ENCODE measurements at places on chromosomes 5 and 9. TPM values are rescaled to one million over a fixed set of nuclear protein-coding genes. Genes with fewer than 3 reads are reported as not detected.

Gene SPINK6
- total RNA-seq = not detected

Gene HRCT1
- 1.7 TPM for total RNA-seq

Gene TAF11L8
- total RNA-seq = not detected

DNA sequence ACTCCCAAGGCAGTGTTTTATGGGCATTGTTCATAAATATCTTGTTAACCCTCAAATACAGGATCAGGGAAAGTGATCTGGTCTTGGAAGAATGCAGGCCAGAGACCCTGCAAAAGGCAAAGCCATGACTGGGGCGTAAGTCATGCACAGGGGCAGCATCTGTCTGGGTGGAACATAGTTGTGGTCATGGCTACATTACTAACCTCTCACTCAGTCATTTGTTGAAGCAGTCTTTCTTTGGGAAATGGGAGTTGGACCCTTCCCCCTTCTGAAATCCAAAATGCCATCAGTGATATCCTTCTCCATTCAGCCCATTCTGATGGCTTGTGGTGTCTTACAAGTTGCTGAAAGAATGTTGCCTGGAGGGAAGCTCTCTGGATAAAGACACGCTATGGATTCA is 68.1 kb downstream of the GDNF start:
- peak overlapping the region; percentile 38 for H3K4me3 ChIP-seq
- H3K4me1 ChIP-seq = peaks cover 31% of the 10 kb centered on the region
- no peaks in the 10 kb centered on the region for H3K27me3 ChIP-seq
- DNase-seq = peak; percentile 94
- no peaks in the 10 kb centered on the region for H3K36me3 ChIP-seq

GRCh38 chr9:71271602-71272001 is 150.2 kb upstream of the TRPM3 start:
- no peaks in the 10 kb centered on the region for H3K27me3 ChIP-seq
- no peaks in the 10 kb centered on the region for H3K4me1 ChIP-seq
- no peaks in the 10 kb centered on the region for H3K36me3 ChIP-seq
- no peak overlapping the region for H3K4me3 ChIP-seq
- DNase-seq = no peak

DNA sequence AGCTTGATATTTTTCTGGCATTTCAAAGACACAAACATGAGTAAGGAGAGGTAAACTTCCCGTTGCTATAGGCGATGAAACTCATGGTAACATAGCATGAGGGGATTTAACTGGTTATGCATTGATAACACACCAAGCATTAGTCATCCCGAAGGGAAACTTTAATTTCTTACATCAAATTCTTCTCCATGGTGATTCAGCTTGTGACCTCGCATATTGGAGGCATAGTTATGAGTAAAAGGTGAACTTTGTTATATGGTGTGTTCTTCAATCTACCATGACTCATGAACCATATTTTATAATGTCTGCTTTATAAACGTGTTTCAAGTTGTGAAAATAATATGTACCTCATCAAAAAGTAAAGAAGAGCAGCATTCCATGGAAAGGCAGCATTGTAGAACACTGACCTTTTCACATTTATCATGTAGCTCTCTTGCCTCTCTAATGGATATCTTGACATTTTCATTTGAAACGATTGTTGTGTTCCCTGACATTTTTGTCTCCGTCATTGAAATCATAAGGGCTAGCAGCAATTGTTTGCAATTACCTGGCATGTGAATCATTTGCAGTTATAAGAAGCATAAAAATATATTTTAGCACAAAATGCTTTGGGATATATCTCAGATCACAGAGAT is 491.8 kb downstream of the ANXA1 start:
- H3K27ac ChIP-seq = 0 out of 2 replicates have a peak overlapping the region, but pooled peaks have one; percentile 11
- H3K36me3 ChIP-seq = no peaks in the 10 kb centered on the region
- H3K4me1 ChIP-seq = peaks cover 3% of the 10 kb centered on the region
- peak; percentile 54 for DNase-seq

GRCh38 chr5:142152384-142152732 is 43.8 kb downstream of the NDFIP1 start:
- no peak overlapping the region for H3K27ac ChIP-seq
- DNase-seq = peak; percentile 13
- H3K4me3 ChIP-seq = no peak overlapping the region
- peaks cover 5% of the 10 kb centered on the region for H3K36me3 ChIP-seq
- no peaks in the 10 kb centered on the region for H3K27me3 ChIP-seq

GRCh38 chr5:176167800-176168199 is 70.4 kb upstream of the SIMC1 start:
- H3K4me1 ChIP-seq = peaks cover 14% of the 10 kb centered on the region
- no peaks in the 10 kb centered on the region for H3K27me3 ChIP-seq
- H3K27ac ChIP-seq = no peak overlapping the region

- H3K4me3 ChIP-seq = no peak overlapping the region
- H3K4me1 ChIP-seq = peaks cover 11% of the 10 kb centered on the region
- H3K27me3 ChIP-seq = no peaks in the 10 kb centered on the region
- no peak overlapping the region for H3K27ac ChIP-seq
- DNase-seq = peak; percentile 29
Observed at GRCh38 chr9:123712399-123712798, 217.5 kb downstream of the DENND1A start.

DNA sequence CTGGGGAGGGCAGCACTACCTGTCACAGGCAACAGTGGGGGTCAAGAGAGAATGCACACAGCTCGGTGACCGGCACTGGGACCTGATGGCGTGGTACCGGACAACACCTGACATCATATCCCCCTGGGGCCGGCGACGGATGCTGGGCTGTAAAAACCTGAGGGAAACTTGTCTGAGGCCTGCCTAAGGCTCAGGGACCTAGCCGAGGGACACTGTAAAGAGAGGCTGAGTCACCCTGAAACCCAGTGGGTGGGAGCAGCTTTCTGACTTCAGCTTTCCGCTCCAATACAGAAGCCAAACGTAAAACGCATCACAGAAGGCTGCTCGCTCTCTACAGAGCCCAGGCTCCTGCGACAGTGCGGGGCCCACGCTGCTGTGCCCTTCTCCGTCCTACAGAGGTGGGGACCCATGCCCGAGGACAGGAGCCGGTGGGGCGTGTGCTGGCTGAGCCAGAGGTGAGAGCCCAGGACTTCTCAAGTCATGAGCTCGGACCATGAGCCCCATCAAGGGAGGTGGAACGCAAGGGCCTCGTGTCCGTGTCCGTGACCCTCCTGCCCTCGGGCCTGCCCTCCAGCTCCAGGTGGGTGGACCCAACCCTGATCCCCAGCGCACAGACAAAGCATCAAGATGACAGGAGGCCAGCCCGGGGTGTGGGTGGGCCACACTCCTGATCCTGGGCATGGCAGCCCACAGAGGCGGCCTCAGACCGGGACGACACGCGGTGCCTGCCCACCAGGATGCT is 5.3 kb downstream of the RALGDS start:
- no peak for DNase-seq
- H3K4me3 ChIP-seq = no peak overlapping the region
- no peak overlapping the region for H3K27ac ChIP-seq
- H3K4me1 ChIP-seq = no peaks in the 10 kb centered on the region

DNA sequence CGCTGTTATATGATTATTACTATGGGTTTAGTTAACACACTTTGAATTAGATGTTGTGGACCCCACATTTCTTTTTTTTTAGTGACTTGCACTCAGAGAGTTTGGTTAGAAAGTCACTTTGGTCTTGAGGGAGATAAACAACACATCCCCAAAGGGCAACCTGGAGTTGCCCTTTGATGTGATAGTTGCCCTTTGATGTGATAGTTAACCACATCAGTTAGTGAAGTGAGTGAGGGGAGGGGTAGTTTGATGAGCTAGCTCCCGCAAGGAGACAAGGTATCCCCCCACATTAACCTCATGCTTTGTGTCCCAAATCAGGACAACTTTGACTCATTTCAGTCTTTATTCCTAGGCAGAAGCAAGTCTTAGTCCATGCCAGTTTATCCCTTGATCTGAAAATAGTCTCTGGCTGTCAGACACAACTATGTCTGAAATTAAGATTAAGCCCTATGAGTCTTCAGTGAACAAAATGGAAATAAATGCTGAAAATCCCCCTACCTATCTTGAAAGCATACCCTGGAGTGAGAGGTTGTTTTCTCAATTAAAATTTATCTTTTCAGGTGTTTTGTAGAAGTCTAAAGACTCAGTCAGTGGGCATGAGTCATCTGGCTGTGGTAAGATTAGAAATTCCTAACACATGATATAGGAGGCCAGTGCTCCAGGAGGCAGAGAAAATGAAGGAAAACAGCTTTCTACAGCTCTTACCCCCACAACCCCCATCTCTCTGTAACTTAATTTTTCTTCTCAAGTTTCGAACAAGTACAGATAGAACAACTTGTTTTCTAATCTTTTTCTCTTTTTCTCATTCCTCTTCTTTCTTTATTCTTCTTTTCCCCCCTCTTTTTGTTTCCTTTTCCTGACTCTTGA is 208.9 kb upstream of the DMRTA1 start:
- no peaks in the 10 kb centered on the region for H3K27me3 ChIP-seq
- peak overlapping the region; percentile 89 for H3K27ac ChIP-seq
- H3K4me3 ChIP-seq = peak overlapping the region; percentile 53
- H3K36me3 ChIP-seq = no peaks in the 10 kb centered on the region

DNA sequence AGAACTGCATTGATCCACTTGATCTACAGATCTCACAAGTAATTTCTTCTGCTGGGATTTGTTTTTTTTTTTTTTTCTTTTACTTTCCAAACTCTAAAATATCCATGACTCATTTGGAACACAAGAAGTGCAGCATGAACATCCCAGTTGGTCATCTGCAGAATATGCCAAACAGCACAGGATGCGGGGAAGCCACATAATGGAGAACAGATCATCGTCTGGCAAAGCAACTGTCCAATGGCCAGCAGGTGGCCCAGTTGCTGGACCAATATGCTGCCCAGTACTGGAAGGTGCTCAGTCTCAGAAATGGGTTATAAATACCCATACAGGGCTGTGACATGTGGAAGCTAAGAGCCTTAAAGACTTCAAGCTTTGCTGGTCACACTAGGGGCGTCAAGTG is 221.3 kb upstream of the TAS2R1 start:
- H3K4me3 ChIP-seq = no peak overlapping the region
- no peaks in the 10 kb centered on the region for H3K36me3 ChIP-seq
- H3K27ac ChIP-seq = no peak overlapping the region
- 0 out of 2 replicates have a peak, but pooled peaks cover 5% of the 10 kb centered on the region for H3K27me3 ChIP-seq

DNA sequence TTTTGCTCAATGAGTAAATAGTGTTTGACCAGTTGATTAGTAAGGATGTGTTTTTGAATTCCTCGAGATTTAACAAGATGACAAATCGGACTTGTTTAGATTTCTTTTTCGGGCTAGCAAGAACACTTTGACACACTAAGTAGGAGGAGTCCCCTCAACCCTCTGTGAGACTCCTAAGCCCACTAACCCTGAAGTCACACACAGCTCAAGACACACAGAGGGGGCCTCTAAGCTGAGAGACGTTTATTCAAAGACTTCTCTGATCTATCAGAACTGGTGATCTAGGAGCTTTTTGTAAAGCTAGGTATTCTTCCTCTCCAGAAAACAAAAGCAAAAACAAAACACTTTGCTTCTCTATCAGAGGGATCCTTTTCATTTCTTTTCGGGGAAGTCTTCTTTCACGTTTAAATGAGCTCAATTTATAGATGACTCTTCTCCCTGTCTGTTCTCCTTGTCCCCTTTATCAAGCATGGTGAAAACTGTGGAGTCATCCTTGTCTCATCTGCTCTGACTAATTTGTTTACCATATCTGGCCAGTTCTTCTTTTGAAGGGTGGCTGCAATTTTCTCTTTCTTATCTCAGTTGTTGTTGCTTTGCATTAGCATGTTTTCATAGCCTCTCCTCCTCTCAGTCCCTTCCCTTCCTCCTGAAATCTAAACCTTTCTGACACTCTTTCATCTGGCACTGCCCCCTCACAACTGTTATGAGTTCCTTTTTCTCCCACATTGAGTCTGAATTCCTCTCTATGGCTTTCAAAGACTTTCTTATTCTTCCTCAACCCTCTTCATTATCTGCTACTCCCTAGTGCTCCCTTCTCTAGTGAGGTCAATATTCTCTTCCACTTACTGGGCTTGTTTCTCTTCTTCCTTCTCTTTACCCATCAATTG is 68.5 kb upstream of the RAI14 start:
- no peaks in the 10 kb centered on the region for H3K27me3 ChIP-seq
- peak; percentile 76 for DNase-seq
- H3K36me3 ChIP-seq = no peaks in the 10 kb centered on the region
- H3K4me3 ChIP-seq = peak overlapping the region; percentile 45
- peaks cover 68% of the 10 kb centered on the region for H3K4me1 ChIP-seq

DNA sequence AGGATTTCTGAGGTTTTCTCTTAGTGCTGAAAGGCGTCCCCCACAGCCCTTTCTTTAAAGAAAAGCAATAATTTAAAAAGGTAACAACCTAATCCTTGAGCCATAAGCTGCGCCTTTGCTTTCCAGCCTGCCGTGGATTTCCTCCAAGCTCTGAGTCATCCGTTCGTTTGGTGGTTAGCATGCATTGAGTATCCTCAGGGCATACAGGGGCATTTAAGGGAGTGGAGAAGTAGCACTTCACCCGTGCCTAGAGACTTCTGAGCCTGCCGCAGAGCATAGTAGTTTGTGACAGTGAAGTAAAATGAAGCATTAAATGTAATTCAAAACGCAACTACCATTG is 892 bp upstream of the TNC start:
- no peaks in the 10 kb centered on the region for H3K27me3 ChIP-seq
- peak; percentile 96 for DNase-seq
- H3K4me3 ChIP-seq = peak overlapping the region; percentile 75
- H3K4me1 ChIP-seq = peaks cover 61% of the 10 kb centered on the region
- H3K36me3 ChIP-seq = no peaks in the 10 kb centered on the region

GRCh38 chr9:99889120-99889519 is 17.3 kb upstream of the STX17 start:
- no peak overlapping the region for H3K4me3 ChIP-seq
- no peak for DNase-seq
- H3K27me3 ChIP-seq = no peaks in the 10 kb centered on the region
- no peak overlapping the region for H3K27ac ChIP-seq
- H3K4me1 ChIP-seq = no peaks in the 10 kb centered on the region

DNA sequence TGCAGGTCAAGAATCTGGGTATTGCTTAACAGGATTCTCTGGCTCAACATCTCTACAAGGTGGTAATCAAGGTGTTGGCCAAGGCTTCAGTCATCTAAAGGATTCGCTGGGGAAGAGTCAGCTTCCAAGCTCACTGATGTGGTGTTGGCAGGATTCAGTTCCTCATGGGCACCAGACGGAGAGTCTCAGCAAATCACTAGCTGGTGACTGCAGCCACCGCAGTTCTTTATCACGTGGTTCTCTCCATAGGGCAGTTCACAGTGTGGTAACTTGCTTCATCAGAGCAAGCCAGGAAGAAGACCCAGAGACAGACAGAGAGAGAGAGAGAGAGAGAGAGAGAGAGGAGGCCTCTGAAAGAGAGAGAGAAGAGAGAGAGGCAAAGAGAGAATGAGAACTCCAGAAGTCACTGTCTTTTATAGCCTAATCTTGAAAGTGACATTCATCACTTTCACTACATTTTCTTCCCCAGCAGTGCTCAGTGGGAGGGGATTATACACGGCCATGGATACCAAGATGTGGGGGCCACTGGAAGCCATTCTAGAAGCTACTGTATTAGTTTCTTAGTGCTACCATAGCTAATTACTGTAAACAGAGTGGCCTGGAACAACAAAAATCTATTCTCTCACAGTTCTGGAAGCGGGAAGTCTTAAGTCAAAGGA is 109.2 kb upstream of the SMIM23 start:
- no peaks in the 10 kb centered on the region for H3K36me3 ChIP-seq
- no peak for DNase-seq
- no peaks in the 10 kb centered on the region for H3K4me1 ChIP-seq
- no peak overlapping the region for H3K4me3 ChIP-seq

- no peaks in the 10 kb centered on the region for H3K27me3 ChIP-seq
- H3K4me3 ChIP-seq = no peak overlapping the region
- H3K4me1 ChIP-seq = no peaks in the 10 kb centered on the region
- DNase-seq = no peak
- no peaks in the 10 kb centered on the region for H3K36me3 ChIP-seq
- no peak overlapping the region for H3K27ac ChIP-seq
Observed at GRCh38 chr5:136197462-136198142, 4.6 kb upstream of the SMIM32 start.

Data from PC-3 (cell line).